Activated CD4-positive, alpha-beta T cell treated with anti-CD3 and anti-CD28 coated beads, Interleukin-2, amount 50 U/mL, for 48 hours (primary cell): ENCODE measurements at places on chromosomes 1 and 21.

DNA sequence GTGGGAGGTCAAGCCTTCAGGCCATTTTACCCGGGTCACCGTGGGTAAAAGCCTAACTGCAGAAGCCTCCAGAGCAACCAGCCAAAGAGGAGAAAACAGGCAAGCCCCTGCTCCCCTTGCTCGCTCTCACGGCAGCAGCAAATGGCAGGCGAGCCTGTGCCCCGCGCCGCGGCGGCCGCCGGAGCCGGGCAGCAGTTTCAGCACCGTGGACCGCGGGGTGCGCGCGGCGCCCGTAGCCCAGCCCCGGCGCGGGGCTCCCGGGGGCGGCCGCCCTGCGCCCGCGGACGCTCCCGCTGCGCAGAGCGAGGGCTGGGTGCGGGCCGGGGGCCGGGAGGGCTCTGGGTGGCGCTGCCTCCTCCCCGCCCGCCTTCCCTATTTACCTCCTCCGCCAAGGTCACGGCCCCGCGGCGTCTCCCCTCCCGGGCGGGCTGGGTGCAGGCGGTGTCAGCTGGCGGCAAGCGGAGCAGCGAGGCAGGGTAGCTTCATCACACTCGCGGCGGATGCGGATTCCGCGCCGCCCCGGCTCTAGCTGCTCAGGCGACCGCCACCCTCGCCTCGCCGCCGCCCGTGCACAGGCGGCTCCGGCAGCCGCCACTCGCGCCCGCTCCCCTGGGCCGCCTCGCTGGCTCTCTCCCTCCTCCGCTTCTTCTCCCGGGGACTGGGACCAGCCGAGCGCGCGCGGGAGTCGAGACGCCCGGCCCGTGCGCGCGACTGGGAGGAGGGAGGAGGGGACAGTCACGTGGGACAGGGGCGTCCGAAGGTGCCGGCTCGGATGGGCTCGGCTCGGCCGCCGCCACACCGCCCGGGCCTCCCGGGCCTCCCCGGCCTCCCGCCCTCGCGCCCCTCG is at the start of gene RGS7:
RGS7 (minus strand) TSS at position 687 of the 847 bp plus-strand sequence.
- DNase-seq, result peak; percentile 7

DNA sequence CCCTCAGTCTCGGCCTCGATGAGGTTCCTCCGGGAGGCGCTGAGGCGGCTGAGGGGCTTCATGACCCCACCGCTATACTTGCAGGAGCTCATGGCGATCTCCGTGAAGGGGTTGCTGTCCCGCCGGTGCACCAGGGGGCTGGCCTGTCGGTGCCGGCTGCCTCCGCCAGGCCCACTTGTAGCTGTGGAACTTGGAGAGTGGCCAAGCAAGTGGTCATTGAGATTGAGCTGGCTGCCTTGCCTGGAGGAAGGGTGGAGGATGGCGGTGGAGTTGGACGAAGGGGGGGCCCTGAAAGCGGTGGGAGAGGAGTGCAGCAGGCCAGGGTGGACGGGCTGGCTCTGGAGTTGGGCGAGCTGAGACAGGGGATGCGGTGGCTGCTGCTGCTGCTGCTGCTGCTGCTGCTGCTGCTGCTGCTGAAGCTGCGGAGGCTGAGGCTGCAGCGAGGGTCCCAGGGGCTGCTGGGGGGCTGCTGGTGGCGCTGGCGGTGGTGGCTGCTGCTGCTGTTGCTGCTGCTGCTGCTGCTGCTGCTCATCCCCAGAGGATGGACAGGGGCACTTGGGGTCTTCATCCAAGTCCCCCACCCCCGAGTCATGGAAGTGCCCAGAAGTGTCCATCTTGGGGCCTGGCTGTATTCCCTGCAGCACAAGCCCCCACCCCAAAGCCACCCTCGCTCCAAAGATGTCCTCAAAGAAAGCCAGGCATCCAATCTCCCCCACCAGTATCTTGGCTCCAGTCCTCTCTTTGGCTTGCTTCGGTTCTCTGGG is 548 bp downstream of the KCNN3 start:
- no peak for DNase-seq

GRCh38 chr1:202994756-202995155 is 12.4 kb upstream of the TMEM183A start:
- no peak for DNase-seq

DNA sequence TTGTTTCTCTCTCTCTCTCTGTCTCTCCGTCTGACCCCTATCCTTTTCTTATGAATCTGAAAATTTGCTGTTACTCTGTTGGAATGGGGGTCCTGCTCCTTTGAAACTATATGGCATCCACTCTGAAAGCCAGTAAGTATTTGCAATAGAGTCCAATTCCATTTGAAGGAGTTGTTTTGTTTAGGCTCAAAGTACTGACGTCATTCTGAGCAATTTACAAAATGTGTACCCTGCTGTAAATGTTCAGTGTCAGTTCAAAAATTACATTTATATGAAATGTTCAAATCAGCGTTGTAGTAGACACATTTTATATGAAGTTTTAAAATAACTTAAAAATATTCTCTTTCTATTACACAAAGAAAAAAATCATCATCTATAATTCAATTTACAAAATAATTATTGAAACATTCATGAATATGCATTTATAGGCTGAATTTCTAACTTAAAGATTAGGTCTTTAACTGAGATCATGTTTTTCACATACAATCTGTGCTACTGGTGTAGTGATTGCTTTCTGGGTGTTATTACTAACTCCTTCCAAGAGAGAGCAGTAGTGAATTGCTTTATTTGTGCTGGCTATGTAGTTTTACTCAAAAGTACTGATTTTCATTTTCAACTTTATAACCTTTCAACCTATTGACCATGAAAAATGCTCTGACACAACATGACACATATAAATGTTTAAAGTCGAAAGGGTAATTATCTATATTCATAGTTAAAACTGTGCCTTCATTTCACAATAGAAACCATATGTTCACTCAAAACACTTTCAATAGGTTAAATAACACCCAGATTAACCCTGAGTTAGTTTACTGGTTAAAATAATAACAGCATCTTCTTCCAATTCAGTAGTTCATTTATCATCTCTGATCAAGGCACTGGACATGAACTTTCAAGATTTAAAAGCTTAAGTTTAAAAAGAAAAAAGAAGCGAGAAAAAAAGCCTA is 253.1 kb upstream of the ADGRL4 start:
- no peak for DNase-seq

DNA sequence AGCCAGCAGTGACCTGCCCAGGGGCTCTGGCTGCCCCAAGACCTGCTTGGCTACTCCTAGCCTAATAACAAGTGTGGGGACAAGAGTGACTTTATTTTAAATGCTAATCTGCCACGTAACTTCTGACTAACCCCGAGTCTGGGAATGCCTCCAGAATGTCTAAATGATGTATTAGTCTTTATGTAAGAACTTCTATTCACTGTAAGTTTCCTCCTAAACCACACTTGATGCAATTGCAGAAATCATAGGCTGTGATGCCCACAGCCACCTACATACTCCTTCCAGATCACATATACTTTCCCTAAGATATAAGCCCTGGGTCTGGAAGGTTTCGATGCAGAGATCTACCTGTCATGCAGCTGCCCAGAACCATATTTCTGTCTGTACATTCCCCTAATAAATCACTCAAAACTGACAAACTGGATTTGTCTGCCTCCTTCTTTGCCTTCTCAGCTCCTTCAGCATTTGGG is 5.9 kb upstream of the VPS45 start:
- DNase-seq, result no peak

DNA sequence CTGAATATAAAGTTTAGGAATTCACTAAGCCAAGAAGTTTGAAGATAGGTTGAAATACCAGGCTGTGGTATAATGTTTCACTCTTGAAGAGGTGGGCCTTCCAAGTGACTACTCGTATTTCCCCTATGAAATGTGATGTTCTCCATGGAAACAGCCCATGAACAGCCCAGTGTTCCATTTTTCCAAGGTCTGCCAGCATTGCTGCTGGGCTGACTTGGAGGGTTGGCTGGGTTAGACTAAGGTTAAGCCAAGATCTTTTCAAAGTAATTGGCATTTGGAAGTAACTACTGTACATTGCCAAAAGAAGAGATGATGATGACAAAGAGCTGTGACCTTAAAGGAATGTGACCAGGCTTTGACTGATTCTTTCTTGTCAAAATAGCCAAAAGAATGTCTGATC is 73.8 kb downstream of the RPE65 start:
- no peak for DNase-seq

- no peak for DNase-seq
These were observed 56.4 kb upstream of the RUNX3 start for GRCh38 chr1:24986372-24986965.

- no peak for DNase-seq
These were observed 13.8 kb downstream of the TMEM51 start for GRCh38 chr1:15167386-15167785.
